Iris pigment epithelial cell (primary cell): ENCODE measurements at places on chromosomes 13 and 19.

DNA sequence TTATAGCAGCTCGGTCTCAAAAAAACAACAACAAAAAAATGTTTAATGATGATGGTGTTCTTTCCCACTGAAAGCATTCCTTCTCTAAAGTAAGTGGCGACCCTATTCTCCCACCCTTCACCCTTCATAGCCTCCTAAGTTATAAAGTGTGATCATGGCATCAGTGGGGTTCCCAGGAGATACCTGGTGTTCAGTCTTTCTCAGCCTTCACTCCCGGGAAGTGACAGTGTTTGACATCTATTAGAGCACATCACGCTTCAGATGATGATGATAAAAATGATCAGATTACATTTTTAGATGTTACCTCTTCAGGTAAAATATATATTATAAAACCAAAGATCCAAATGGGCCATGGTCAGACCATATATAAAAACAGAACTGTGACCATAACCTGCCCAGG, 51.0 kb downstream of the TGDS start:
- no peak for DNase-seq

- DNase-seq, result no peak
Observed at GRCh38 chr19:45217193-45217956, 27.8 kb downstream of the EXOC3L2 start.

DNA sequence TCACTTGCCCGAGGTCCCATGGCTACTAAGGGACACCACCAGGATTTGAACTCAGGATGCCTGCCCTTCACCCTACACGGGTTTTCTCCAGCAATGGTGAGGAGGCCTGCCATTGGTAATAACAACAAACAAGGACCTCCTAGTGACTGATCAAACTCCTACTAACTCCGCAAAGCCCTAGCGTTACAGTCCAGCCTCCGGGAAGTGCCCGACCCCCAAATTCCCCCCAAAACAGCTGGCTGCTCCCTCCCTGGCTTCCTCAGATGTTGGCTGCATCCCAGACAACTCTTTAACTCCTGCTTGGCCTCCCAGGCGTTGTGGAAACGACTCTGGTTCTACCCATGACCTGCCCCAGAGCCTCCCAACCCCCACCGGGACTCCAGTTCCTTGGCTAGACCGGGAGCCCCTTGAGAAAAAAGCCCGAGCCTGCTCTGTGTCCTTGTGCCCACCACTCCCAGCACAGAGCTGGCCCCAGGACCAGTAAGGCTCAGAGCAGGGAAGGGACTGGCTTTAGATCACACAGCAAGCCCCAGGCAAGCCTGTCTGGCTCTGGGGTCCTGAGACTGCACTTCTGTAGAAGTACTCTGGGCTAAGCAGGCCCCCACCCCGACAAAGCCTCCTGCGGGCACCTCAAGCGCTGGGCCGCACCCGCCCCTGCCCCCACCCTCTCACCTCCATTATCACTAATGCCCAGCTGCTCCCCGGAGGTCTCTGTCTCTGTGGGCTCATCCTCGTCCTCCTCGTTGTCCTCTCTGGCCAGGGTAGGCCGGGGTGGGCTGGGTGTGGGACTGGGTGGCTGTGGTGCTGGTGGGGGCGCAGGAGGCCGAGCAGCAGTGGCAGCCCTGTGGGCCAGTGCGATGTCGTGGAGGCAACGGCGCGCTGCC, 4.7 kb downstream of the AKT1S1 start:
- no peak for DNase-seq

- DNase-seq, result no peak
Observed at GRCh38 chr13:37407156-37407555, 191.4 kb downstream of the POSTN start.

- no peak for DNase-seq
Observed at GRCh38 chr13:58032676-58033460, 401.3 kb downstream of the PCDH17 start.
